ENCODE measurements at places on chromosomes 5 and 9.

DNA sequence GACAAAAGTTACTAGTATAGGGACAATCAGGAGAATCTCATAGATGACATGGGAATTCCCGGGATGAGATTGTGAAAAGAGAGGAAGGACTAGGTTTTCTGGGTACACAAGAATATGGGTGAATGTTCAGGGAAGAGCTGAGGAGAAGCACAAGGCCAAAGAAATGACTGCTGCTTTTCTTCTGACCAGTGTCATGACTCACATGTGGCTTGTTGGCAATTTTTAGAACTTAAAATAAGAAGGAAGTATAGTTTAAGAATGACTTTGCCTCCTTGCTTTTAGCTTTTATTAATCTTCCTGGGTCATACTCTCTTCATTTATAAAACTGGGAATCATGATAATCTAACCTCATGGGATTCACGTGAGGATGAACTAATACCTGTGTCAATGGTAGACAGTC, 652.4 kb upstream of the MEF2C start:
- DNase-seq: no peak

DNA sequence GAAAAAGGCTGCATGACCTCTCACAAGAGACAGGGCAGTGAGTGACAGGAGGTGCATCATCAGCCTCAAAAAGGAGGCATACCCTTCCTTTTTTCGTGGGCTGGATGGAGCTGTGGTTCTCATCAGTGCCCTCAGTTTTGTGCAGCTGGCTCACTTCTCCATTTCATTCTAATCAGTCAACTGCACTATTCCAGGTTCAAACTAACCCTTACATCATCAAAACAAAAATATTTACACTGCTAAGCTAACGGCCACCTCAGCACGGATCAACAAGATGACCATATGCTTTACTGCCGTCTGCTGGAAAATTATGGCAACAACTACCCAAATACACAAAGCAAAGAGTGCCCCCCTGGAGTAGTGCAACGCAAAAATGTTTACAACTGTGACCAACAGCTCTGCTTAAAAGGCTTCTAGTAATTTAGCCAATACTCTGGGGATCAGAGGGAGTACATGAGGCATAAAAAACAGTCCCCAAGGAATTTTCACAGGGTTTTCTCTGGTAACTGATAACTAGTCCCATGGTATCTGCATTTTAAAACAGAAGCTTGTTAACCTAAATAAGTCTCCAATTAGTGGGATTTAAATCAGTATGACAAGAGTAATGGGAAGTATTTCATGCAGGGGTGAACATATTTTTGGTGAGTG, 10.8 kb downstream of the KCNV2 start:
- DNase-seq: no peak

GRCh38 chr5:129496421-129496820, 36.3 kb downstream of the ADAMTS19 start:
- no peak for DNase-seq

- DNase-seq: no peak
Observed at GRCh38 chr5:81881595-81881994, 90.2 kb upstream of the ATG10 start.

- no peak for DNase-seq
Observed at GRCh38 chr5:157233515-157233914, 32.4 kb upstream of the CYFIP2 start.
